ENCODE measurements at places on chromosomes 2 and 18.

- no peak for DNase-seq
Observed at GRCh38 chr2:200221055-200221955, 85.2 kb upstream of the SPATS2L start.

DNA sequence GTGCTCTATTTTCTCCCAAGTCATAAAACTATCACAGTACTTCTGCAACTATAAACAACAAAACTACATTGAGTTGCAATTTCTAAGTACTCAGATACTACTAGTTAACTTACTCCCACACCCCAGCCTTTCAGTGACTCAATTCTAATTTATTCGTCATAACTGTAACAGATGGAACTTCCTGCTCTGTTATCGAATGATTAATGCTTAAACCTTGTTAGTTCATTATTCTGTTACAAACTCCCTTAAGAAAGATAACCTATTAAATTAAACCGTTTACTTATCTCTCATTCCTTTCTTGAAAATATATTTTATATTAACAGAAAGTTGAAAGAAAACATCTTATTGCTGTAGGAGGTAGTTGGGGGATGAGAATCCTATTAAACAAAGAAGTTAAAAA is 17.0 kb downstream of the TNFAIP6 start:
- DNase-seq: no peak

DNA sequence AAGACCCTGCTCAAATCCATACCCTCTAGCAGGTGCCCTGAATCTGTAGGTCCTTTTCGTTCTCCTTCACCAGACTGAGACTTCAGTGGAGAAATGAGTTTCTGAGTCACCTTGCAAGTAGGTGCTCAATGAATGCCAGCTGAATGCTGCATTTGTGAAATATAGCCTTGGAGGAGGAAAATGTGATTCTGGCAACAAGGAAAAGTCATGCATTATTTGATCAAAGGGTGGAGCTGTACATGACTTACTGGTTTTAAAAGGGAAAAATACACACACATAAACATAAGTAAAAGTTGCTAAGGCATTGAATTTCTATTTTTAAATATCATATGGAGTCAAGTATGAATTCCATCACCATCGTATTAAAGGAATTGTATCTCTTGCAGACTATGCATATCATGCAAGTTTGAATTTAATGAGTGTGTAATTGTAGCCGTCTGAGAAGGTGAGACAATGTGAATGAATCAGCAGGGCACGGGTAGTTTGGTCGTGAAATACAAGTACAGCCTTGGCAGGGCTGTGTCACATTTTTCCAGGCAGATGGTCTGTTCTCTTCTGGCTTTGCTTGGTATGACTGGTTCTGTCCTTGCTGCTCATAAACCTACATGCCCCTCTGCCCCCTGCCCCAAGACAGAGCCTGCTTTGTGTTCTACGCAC is 160.8 kb downstream of the COL6A3 start:
- DNase-seq: no peak

DNA sequence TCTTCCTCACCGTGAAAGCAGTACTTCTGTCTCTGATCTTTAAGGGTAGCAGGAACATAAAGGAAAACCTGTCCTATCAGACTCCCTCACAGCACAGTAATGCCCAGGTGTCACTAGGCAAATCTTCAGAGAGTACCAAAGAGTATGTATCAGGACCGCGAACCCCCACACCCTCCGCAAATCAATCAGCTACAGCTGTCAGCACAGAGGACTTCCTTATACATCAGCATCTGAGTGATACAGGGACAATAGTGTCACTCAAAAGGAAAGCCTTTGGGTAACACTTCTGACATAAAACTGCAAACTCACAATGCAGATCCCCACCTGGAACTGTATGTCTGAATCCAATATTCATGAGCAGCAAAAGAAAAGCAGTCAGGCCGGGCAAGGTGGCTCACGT is 2.6 kb downstream of the AFG3L2 start:
- DNase-seq: no peak

- DNase-seq: no peak
Observed at GRCh38 chr2:238853721-238854120, 5.8 kb downstream of the TWIST2 start.

GRCh38 chr18:3152294-3152693 is 67.5 kb downstream of the MYOM1 start:
- DNase-seq: no peak

GRCh38 chr2:199662255-199662654 is 188.7 kb downstream of the FTCDNL1 start:
- DNase-seq: no peak

DNA sequence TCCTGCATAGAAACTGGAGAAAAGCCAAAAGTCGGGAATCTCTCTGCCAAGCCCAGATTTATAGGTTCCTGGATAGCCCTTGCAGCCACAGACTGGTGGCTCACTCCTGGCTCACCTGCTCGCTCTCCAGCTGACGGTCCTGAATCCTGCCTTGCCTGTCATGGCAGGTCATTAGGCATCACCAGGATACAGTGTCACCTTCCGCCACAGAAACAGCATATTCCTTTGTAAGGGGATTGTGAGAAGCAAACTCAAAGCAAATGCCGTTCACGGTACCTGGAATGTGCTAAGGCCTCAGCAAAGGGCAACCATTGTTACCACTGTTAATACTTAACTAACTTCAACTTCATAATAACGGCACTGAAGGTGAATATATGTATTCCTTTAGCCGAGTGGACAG is 57.1 kb upstream of the GPR45 start:
- no peak for DNase-seq

DNA sequence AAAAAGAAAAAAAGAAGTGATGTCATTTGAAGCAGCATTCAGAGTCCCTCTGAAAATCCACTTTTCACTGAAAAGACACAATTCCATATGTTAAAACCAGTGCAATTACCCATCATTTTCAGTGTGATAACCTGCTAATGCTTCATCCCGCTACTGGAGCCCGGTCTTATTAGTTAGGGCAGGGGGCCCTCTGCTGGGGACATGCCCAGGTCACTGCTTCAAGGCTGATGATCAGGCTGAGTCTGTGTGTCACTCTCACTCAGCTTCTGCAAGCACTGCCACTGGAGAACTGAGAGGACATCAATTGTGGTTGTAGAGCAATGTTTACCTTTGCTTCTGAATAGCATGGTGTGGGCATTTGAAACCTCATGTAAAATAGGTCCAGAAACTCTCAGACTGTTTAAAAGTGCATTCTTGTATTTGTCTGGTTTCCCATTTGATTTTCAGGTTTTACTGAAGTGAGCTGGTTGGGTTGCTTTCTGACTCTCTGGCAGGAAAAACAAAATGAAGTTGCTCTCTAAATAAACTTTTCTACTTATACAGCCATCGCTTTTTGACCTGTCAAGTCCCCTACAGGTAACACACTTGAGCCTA is 49.2 kb upstream of the NXPH2 start:
- DNase-seq: no peak

Measured in stimulated activated CD4-positive, alpha-beta T cell treated with anti-CD3 and anti-CD28 coated beads, TNF-alpha, amount 100 ng/mL, for 1 hour (primary cell).